ENCODE measurements at places on chromosomes 12 and 14.

DNA sequence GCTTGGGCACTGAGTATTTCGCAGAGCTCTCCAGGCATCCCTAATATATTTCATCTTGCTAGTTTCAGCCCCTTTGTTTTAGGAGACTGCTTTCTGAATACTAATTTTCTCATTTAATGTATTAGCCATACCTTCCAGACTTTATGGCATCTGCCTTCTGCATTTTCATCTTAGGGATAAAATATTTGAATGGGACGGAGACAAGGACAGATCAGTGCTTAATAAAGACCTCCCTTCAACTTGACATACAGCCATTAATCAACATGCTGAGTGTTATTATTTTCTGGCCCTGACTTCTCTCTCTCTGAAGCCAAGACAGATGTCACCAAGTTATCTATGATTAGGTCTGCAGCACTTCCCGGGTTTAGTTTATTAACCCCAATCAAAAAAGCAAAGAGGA, 42.4 kb downstream of the CACNA2D4 start:
- DNase-seq: no peak

DNA sequence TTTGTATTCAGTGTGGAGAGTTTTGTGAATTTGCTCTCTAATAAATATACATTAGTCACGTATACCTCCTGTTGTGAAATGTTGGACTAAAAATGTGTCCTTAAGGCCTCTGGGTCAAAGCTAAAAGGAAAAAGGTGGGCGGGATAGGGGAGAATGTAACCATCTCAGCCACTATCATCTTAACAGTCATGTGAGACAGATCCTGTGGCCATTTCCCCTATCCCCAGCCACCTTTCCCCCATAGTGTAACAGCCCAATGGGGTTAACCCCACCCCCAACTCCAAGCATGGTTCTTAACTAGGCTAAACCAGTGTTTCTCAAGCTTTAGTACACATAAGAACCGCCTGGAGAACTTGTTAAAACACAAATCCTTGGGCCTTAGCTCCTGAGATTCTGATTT, 6.5 kb upstream of the ITPR2 start:
- DNase-seq: no peak

DNA sequence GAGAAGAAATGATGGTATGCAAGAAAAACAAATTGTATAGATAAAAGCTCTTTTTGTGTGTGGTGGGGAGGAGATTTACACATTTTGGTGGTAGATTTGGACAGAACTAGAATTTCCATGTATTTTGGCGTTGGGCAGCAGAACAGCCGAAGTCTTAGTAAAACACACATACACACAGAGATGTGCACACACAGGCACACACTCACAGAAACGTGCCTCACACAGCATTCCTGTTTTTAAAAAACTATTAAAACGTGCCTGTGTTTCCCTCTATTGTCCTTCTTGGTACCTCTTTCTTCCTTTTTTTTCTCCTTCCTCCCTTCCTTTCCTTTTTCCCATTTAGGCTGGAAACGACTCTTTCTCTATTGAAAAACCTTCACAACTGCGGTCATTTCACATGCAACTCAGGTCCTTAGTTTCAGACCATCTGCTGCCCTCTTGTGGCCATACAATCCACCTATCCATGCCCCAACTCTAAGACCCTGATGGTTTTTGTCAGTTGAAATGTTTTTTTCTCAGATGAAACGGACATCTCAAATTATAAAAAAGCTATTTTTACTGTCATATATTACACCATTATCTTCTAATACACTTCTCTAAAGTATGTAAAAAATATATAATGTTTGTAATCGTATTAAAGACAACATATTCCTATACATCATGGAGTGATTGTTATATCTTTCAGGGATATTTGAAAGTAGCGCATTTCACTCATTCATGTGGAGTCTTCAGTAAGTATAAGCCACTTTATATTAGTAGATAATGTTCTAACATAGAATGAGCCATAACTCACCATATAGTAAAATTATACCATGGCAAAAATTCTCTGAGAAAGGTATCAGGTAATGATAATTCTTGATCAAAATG, 386.7 kb upstream of the NOVA1 start:
- DNase-seq: no peak

GRCh38 chr14:46245276-46245675, 406.3 kb downstream of the RPL10L start:
- DNase-seq: no peak
